ENCODE measurements at places on chromosomes 4 and X. TPM values are rescaled to one million over a fixed set of nuclear protein-coding genes. Genes with fewer than 3 reads are reported as not detected.

The SORCS2 gene
- 1.5 TPM for total RNA-seq

The PAK3 gene
- total RNA-seq: 0.16 TPM

The CXorf65 gene
- total RNA-seq: not detected

The NPFFR2 gene
- total RNA-seq: not detected

The SPANXN4 gene
- not detected for total RNA-seq

The TRIM2 gene
- 29.9 TPM for total RNA-seq

The RASL11B gene
- total RNA-seq: 10.9 TPM

The ZRSR2 gene
- total RNA-seq: 4.0 TPM

Data from right atrium auricular region (tissue), 2 donors.